ENCODE measurements at places on chromosomes 12 and 14.

- no peak for DNase-seq
Observed at GRCh38 chr14:21163871-21164291, 8.0 kb upstream of the OR5AU1 start.

GRCh38 chr12:98635657-98636323, 8.8 kb downstream of the IKBIP start:
- DNase-seq = no peak

GRCh38 chr12:40647651-40648050, 44.6 kb upstream of the CNTN1 start:
- DNase-seq = no peak

- DNase-seq = no peak
Observed at GRCh38 chr12:16526693-16527092, 79.3 kb downstream of the LMO3 start.

DNA sequence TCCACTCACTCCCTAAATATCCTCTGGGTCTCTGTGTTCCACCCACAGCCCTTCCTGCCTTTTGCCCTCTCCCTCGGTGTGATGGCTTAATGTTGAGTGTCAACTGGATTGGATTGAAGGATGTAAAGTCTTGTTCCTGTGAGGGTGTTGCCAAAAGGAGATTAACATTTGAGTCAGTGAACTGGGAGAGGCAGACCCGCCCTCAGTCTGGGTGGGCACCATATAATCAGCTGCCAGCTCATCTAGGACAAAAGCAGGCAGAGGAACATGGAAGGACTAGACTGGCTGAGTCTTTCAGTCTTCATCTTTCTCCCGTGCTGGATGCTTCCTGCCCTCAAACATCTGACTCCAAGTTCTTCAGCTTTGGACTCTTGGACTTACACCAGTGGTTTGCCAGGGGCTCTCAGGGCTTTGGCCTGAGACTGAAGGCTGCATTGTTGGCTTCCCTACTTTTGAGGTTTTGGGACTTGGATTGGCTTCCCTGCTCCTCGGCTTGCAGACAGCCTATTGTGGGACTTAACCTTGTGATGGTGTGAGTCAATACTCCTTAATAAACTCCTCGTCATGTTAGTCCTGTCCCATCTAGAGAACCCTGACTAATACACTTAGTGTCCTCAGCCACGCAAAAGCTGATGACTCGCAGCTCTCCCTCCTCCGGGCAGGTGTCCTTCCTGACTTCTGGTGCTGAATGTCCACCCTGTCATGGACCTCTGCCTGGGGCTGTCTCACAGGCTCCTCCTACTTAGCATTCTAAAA, 5.9 kb downstream of the DGLUCY start:
- no peak for DNase-seq

DNA sequence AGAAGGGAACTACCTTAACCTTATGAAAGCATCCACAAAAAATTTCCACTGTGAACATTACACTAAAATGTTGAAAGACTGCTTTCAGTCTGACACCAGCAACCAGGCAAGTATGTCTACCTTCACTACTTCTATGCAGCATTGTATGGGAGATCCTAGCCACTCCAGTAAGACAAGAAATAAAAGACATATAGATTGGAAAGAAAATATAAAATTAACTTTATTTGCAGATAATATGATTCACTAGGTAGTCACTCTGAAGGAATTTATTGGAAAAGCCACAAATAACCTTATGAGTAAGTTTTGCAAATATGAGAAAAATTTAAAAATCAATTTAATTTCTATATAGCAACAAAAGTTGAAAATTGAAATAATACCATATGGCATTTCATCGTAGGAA, 172.0 kb downstream of the RERGL start:
- no peak for DNase-seq
